ENCODE measurements at places on chromosomes 2 and 18. TPM values are rescaled to one million over a fixed set of nuclear protein-coding genes. Genes with fewer than 3 reads are reported as not detected.

The CENPA gene
- 32.1 TPM for total RNA-seq

The TRIB2 gene
- 8.7 TPM for total RNA-seq

The CFAP210 gene
- 0.59 TPM for total RNA-seq

The OR6B3 gene
- not detected for total RNA-seq

The PLEK gene
- 569 TPM for total RNA-seq

The CD28 gene
- total RNA-seq, result 2.5 TPM

The CNDP1 gene
- not detected for total RNA-seq

The SERPINB4 gene
- not detected for total RNA-seq

The IL1B gene
- total RNA-seq, result 1.8 TPM

The CD207 gene
- total RNA-seq, result 1.1 TPM

The SEPTIN10 gene
- total RNA-seq, result 0.64 TPM

The C2orf74 gene
- 8.3 TPM for total RNA-seq

The LAMA1 gene
- not detected for total RNA-seq

The CDH19 gene
- not detected for total RNA-seq

The MLPH gene
- not detected for total RNA-seq

The MAB21L4 gene
- not detected for total RNA-seq

The GCFC2 gene
- total RNA-seq, result 24.8 TPM

The CD8A gene
- 67.8 TPM for total RNA-seq

The LDLRAD4 gene
- 16.3 TPM for total RNA-seq

The ATP6V1C2 gene
- not detected for total RNA-seq

The DNAH7 gene
- total RNA-seq, result 0.02 TPM

The ADCY3 gene
- total RNA-seq, result 71.9 TPM

The RBM44 gene
- 0.45 TPM for total RNA-seq

The ABCB6 gene
- total RNA-seq, result 18.1 TPM

The CLEC4F gene
- 8.9 TPM for total RNA-seq

The GATA6 gene
- total RNA-seq, result not detected

The RHOB gene
- 12.1 TPM for total RNA-seq

The AP1S3 gene
- total RNA-seq, result 7.2 TPM

The MC4R gene
- total RNA-seq, result not detected

The MPV17 gene
- 96.1 TPM for total RNA-seq

The C1QL2 gene
- total RNA-seq, result not detected

The NEB gene
- 2.3 TPM for total RNA-seq

The FAM110C gene
- 1.6 TPM for total RNA-seq

The CCDC74B gene
- 1.7 TPM for total RNA-seq

The TFPI gene
- 1.9 TPM for total RNA-seq

The SPDYA gene
- 2.6 TPM for total RNA-seq

The WDSUB1 gene
- 8.8 TPM for total RNA-seq

The SP5 gene
- not detected for total RNA-seq

The IL1F10 gene
- total RNA-seq, result not detected

The EFEMP1 gene
- not detected for total RNA-seq

The KCNE4 gene
- total RNA-seq, result not detected

The MEP1B gene
- 0.19 TPM for total RNA-seq

The PKDCC gene
- total RNA-seq, result not detected

The KLHL30 gene
- not detected for total RNA-seq

The FBXO48 gene
- 1.8 TPM for total RNA-seq

The THUMPD2 gene
- 26.1 TPM for total RNA-seq

The MC5R gene
- total RNA-seq, result not detected

The RSAD2 gene
- 6.8 TPM for total RNA-seq

The CPO gene
- total RNA-seq, result not detected

The CAVIN2 gene
- total RNA-seq, result not detected

The RGPD4 gene
- not detected for total RNA-seq

The ASXL2 gene
- total RNA-seq, result 38.8 TPM

The AQP12B gene
- total RNA-seq, result not detected

The DCDC2C gene
- not detected for total RNA-seq

The PTRHD1 gene
- total RNA-seq, result 16.6 TPM

The TBR1 gene
- 0.05 TPM for total RNA-seq

The PRSS56 gene
- not detected for total RNA-seq

The CRYBA2 gene
- total RNA-seq, result not detected
